ENCODE measurements at places on chromosomes 3 and 15. TPM values are rescaled to one million over a fixed set of nuclear protein-coding genes. Genes with fewer than 3 reads are reported as not detected.
A peak's percentile ranks its signal among the peaks of the same experiment; 100 is the strongest.

The MESP2 gene
- total RNA-seq: 0.25 TPM

The CPA3 gene
- not detected for total RNA-seq

The HIGD2B gene
- total RNA-seq: not detected

The ALCAM gene
- 38.0 TPM for total RNA-seq

DNA sequence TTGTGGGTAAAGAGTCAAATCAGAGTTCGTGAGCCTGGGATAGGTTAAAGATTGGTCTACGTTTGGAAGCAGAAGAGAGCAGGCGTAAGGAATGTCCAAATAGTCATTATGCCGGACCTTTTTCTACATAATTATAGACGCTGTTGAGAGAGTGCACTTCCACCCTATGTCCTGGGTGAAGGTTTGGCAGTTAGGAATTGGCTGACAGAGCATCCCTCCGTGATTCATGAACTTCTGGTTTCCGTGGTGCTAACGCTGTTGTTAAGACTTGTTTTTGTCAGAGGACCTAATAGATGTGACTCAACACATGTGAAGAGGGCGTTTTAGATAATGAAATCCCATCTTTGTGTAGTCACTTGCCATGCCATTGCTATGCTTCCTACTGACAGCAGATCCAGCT is 1.1 kb downstream of the EAF1 start:
- no peak for ATAC-seq

- peak; percentile 54 for ATAC-seq
Measured at GRCh38 chr3:81394651-81395524, 366.6 kb downstream of the GBE1 start.

- no peak for ATAC-seq
Measured at GRCh38 chr3:179765396-179765795, 112.6 kb downstream of the USP13 start.

DNA sequence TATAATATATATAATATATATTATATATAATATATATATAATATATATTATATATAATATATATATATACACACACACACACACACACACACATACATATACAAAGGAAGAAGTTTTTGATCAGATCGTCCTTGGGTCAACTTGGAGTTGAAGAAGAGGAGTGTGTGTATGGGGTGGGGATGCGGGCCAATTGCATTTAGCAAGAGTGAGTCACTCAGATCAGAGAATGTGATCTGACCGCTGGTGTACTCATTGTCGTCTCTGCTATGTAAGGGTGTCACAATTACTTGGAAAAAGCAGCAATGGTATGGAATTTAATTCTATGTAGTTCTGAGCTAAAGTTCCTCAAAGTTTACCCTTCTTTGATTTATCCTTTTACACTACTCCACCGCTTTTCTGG is 4.6 kb upstream of the VGLL3 start:
- ATAC-seq: no peak

- ATAC-seq: no peak
Measured at GRCh38 chr3:22496641-22497040, 706.5 kb upstream of the UBE2E2 start.
